ENCODE measurements at places on chromosomes 4 and X. TPM values are rescaled to one million over a fixed set of nuclear protein-coding genes. Genes with fewer than 3 reads are reported as not detected.

DNA sequence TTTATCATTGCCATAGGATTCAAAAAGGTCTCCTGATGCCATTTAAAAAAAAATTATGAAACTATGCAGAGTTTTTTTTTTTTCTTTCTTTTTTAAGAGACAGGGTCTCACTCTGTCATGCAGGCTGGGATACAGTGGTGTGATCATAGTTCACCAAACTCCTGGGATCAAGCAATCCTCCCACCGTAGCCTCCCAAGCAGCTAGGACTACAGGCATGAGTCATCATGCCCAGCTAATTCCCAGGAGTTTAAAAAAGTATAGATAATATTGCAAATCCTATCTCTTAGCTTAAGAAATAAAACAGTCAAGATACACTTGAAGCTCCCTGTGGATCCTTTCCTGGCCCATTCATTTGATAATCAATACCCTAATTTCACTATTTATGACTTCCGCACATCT, 58.6 kb upstream of the PRSS48 start:
- H3K36me3 ChIP-seq = no peaks in the 10 kb centered on the region
- H3K4me1 ChIP-seq = no peaks in the 10 kb centered on the region
- DNase-seq = no peak
- no peaks in the 10 kb centered on the region for H3K27me3 ChIP-seq
- no peak overlapping the region for H3K4me3 ChIP-seq

- H3K4me1 ChIP-seq = no peaks in the 10 kb centered on the region
- H3K27ac ChIP-seq = no peak overlapping the region
- DNase-seq = no peak
Measured at GRCh38 chrX:65578346-65578745, 43.8 kb upstream of the LAS1L start.

DNA sequence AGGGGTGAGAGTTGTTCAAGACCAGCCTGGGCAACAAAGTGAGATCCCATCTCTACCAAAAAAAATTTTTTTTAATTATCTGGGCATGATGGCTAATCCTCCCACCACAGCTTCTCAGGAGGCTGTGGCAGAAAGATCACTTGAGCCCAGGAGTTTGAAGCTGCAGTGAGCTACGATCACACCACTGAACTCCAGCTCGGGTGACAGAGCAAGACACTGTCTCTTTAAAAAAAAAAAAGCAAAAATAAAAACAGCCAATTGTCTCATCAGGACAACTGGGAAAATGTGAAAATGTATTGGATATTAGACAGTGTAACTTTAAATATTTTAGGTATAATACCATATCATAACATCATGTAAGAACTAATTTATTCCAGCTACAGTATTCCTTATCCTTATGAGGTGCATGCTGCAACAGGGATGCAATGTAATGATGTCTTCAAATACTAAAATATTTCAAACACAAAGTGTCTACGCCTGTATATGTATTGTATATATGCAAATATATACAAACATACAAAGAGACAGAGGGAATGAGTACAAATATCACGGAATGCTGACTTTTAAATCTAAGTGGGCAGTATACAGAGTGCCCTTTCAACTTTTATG, 17.2 kb downstream of the FAM13A start:
- no peak overlapping the region for H3K4me3 ChIP-seq
- no peaks in the 10 kb centered on the region for H3K36me3 ChIP-seq
- no peaks in the 10 kb centered on the region for H3K27me3 ChIP-seq
- no peaks in the 10 kb centered on the region for H3K4me1 ChIP-seq

GRCh38 chrX:9586992-9587392, 122.1 kb downstream of the TBL1X start:
- no peak overlapping the region for H3K27ac ChIP-seq
- H3K36me3 ChIP-seq = no peaks in the 10 kb centered on the region
- no peak overlapping the region for H3K4me3 ChIP-seq
- H3K4me1 ChIP-seq = no peaks in the 10 kb centered on the region
- H3K27me3 ChIP-seq = no peaks in the 10 kb centered on the region

The SHOX gene
- not detected for total RNA-seq

The TMSB15C gene
- not detected for total RNA-seq

Data from right lobe of liver (tissue), 6 donors.